ENCODE measurements at places on chromosomes 13 and 19.

DNA sequence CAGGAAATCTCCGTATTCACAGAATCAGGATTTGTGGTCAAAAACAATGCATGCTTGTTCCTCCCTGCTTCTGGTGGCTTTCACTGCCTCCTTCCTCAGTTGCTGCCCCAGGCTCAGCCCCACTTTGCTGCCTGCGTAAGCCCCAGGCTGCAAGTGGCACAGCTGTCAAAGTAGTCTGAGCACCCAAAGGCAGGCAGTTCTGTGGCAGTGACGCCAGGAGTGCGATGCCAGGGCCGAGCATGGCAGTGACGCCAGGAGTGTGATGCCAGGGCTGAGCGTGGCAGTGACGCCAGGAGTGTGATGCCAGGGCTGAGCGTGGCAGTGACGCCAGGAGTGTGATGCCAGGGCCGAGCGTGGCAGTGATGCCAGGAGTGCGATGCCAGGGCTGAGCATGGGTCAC lies 77.3 kb upstream of the GPR183 start:
- DNase-seq: no peak

DNA sequence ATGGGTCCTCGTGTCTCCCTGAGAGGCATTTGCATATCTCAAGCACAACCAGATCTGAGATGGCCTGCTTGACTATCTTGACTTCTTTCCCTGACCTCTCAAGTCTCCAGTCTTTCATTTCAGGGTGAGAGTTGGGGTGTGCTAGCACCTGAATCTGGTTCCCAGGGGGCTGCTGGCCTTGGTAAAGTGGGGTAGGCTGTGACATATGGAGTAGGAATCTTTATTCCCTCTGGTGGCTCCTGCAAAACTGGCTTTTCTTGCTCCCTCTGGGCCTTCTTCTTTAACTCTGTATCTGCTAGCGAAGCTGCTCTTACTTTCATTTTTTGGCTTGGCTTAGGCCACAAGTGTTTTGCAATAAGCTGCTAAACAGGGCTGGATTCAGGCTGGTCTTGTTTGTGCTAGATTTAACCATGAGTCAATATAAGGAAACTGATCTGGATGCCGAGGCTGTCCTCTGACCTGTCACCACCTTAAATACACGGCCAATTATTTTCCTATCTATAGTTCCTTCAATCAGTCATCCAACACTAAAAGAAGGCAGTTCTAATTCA lies 42.3 kb downstream of the ZNF493 start:
- no peak for DNase-seq

GRCh38 chr19:8046569-8047165 lies 5.9 kb upstream of the CCL25 start:
- DNase-seq: no peak

DNA sequence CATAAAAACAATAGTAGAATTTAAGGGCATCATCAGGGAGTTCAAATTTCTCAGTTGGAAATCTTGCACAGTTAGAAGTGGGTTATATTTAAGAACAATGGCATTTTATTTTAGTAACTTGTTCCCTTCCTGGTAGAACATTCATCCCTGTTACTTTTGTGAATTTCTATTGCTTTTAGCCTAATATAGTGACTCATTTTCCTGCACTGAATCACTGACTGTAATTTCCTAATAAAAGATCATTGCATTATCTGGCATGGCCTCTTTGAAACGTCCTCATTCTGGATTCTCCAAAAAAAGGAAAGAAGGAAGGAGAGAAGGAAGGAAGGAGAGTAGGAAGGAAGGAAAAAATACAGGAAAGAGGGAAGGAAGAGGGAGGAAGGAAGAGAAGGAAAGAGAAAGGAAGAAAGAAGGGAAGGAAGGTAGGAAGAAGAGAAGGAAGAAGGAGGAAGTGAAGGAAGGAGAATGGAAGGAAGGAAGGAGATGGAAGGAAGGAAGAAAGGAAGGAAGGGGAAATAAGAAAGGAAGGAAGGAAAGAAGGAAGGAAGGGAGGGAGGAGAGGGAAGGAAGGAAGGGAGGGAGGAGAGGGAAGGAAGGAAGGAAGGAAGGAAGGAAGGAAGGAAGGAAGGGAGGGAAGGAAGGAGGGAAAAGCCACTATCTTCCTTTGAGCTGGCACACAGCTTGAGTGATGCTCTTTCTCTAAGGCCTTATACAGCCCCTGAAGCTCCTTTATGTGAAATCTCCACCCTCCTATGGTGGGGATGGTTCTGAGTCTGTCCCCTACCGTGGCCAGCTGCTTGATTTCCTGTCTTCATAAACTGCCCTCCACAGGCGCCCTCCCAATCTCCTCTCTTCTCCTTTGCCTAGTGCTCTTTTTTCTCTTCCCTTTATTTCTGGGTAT lies 29.8 kb upstream of the TM9SF2 start:
- DNase-seq: no peak

- no peak for DNase-seq
Measured at GRCh38 chr19:41206456-41206855, 12.6 kb upstream of the AXL start.

GRCh38 chr13:78841358-78841963 lies 182.5 kb upstream of the OBI1 start:
- DNase-seq: no peak

- DNase-seq: no peak
Measured at GRCh38 chr13:29844441-29844840, 6.0 kb downstream of the UBL3 start.

DNA sequence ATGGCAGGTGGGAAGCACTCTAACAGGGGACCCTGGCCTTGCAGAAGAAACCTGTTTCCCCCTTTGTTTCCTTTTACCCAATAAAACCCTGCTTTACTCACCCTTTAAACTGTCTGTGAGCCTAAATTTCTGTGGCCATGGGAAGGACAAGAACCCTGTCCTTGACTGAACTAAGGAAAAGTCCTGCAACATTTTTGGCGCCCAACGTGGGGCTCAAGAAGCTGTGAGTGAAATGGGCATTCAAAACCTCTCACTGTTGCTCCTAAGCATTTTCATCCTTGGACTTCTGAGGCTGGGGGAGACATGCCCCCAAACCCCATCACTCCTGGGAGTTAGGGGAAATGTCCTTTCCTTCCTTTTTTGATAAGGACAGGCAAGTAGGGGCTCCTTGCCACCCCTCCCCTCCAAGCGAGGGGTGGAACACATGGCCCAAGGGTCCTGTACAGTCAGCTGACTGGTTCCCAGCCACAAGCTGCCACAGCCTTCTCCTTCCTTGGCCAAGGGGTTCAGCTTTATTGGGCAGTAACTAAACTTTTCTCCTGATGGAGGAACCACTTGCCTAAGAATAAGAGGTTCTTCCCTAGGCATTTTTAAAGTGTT lies 381.6 kb downstream of the KLF5 start:
- DNase-seq: no peak

GRCh38 chr13:42751693-42752092 lies 29.7 kb upstream of the FAM216B start:
- no peak for DNase-seq

DNA sequence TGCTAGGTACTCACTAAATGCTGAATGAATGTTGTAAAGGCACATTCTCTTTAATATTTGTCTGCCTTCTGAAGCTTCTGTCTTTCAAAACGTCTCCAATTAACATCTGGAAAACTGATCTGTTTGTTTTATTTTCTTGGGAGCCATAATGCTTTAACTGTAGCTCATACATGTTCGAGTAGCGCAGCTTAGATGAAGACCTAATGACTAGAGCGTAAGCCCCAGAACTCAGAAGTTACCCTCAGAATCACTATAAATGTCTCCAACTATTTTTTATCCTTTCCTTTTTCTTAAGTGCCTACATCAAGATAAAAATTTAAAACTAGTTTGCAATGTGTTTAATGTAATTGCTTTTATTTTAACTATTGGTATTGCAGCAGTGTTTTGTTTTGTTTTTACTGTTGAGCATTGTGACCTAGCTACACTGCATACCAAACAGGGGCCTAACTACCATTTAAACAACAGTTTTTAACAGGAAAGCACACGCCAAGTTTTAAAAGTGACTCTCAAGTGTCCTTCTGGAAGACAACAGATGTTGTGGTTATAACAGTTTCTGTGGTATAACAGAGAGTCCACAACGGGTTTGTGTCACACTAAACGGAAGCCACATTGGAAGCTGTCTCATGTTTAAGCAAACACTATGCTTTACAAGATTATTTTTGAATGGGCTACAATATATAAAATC lies 42.0 kb downstream of the MRPL57 start:
- no peak for DNase-seq

- DNase-seq: no peak
Measured at GRCh38 chr19:43697295-43697694, 18.6 kb upstream of the IRGC start.

DNA sequence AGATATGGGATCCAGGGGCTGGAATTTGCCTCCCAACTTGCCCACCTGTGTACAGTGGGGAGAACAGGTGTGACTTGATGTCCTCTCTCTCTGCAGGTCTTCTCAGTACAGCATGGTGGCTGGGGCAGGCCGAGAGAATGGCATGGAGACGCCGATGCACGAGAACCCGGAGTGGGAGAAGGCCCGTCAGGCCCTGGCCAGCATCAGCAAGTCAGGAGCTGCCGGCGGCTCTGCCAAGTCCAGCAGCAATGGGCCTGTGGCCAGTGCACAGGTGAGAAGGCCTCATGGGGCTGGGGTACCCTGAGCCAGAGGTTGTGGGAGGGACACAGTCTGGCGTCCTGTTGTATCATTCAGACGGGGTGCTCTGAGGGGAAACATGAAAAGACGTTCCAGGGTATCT lies 3.0 kb downstream of the LENG8 start:
- no peak for DNase-seq

GRCh38 chr19:42156571-42156970 lies 24.3 kb upstream of the POU2F2 start:
- no peak for DNase-seq

- no peak for DNase-seq
Measured at GRCh38 chr13:97223711-97224541, 1.8 kb downstream of the MBNL2 start.

GRCh38 chr13:30240608-30241007 lies 66.7 kb downstream of the KATNAL1 start:
- DNase-seq: no peak

GRCh38 chr13:101433895-101434294 lies 17.6 kb upstream of the NALCN start:
- DNase-seq: no peak

DNA sequence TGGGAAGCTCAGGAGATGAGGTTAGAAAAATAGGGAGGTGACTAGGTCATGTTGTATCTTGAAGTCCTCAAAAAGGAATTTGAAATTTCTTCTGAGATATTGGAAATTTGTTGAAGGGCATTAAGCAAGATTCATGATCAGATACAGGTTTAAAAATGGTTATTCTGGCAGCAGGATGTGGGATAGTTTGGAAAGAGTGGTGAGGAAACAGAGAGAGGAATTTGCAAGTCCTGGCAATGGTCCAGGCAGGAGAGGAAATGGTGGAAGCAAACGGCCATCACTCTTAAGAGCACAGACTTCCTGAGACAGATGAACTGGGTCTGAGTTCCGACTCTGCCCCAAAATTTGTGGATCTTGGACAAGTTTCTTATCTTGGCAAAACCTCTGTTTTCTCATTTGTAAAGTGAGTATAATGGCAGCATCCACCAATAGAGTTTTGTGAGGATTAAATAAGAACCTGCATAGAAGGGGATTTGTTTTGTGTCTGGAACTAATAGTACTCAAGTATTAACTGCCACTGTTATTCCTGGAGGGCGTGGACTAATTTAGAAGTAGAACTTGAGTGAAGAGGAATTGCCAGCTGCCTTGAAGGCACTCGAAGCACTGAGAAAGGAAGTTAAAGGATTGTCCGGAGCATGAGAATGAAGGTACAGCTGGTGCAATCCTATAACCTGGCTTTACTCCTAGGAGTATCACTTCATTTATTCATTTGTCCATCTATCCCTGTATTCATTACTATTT lies 99.6 kb downstream of the CCNA1 start:
- DNase-seq: no peak

DNA sequence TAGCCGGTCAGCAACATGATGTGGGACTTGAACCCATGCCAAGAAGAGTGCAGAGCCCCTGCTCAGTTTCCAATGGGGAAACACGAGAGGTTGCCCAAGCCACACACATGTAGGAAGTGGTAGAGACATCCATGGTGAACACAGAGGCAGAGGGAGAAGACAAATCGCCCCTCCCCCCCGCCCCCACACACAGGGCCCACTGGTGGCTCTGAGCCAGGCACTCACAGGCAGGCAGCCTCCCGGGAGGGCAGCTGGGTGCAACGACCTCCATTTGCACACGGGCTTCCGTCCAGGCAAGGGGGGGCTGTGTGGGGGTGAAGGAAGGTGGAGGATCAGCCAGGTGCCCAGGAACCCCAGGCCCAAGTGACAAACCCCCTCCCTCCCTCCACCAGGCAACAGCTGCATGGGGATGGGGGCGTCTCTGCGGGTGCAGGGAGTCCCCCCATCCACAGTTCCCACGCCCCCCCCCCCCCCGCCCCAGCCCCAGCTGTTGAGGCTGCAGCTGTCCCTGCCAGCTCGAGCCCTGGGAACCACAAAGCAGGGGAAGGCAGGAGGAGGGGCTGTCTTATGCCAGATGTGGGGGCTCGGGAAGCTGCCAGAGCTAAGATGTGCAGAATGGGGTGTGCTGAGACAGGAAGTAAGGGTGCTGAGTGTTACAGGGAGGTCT lies 3.4 kb downstream of the NOTCH3 start:
- no peak for DNase-seq

- no peak for DNase-seq
Measured at GRCh38 chr19:39341129-39341718, 997 bp upstream of the SAMD4B start.

- no peak for DNase-seq
Measured at GRCh38 chr13:90420683-90421082, 926.8 kb upstream of the MIR17HG start.

DNA sequence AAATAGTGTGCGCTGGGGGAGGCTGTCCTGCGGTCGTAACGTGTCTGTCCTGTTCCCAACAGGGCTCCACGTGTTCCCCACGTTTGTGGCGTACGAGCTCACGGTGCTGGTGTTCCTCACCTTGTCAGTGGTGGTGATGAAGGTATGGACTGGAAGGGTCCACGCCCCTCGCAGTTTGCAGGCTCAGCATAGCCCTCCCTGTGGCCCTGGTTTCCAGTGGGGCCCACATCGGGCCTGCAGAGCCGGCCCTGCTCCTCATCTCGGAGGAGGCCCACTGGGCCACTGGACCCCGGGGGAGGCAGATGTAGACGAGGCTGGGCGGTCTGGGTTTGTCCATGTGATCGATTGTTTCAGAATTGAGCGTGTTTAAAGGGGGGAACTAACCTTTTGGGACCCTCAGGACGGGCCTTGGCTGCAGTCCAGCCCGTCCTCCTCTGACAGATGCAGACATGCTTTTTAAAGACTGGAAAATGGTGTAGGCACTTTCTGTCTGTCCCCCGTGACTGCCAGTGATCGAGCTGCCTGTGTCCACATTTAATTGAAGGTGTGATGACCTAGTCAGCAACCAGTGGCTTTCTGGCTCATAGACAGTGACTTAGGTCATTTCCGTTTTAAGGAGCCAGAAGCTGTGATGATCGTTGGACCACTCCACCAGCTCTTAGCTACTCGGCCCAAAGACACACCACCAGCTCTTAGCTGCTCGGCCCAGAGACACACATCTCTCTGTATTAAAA lies 37.1 kb upstream of the TFDP1 start:
- DNase-seq: no peak

- DNase-seq: no peak
Measured at GRCh38 chr13:40432018-40432978, 234.1 kb downstream of the FOXO1 start.
